Adipocyte (in vitro differentiated cells): ENCODE measurements at places on chromosomes 4 and X.
A peak's percentile ranks its signal among the peaks of the same experiment; 100 is the strongest.

GRCh38 chrX:56733459-56734046, 4.5 kb downstream of the NBDY start:
- DNase-seq, result peak; percentile 80

DNA sequence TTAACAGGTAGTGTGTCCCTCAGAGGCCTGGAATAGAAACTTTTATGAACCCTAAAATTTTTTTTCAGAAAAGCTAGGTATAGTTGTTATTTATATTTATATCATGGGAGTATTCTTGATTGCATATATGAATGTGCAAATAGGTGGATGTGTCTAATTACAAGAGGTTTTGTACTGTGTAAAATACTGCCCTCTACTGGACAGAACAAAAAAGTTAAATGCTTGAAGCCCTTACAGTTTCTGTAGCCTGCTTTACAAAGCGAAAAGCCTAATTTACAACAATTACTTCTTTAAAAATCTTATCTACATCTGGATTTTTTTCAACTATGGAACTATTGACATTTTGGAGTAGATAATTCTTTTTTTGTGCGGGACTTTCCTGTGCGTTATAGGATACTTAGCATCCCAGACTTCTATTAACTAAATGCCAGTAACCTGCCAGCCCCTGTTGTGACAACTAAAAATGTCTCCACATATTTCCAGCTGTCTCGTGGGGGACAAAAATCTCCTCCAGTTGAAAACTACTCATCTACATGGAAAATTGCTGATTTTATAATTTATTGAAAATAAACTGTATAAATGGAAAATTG, 35.1 kb downstream of the ENPEP start:
- peak; percentile 88 for DNase-seq

- no peak for DNase-seq
These were observed 1157.3 kb downstream of the PCDH7 start for GRCh38 chr4:31877429-31877828.

DNA sequence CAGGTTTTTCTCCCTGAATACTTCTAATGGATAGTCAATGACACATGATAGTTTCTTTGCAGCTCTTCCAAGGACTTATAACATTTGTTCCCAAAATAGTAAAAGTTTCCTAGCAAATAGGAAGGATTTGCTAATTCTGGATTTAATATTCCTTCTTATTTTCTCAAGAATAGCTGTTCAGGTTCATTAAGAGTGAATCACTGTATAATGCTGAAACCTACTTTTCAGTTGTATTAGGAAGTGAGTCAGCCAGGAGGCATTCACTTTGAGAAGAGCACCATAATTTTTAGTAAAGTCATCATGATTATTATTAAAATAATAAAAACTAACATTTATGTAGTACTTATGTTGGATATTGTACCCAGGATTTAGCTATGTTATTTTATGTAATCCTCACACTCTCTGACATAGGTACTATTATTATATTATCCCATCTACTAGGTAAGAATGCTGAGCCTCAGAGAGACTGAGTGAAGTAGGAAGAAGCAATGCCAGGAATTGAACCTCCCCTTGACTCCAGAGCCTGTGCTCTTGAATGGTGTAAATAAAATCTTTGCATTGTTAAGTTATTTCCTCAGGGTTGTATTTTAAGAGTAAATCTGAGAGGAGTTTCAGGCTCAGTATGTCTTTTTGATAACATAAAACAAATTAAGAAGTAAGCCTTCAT, 114.8 kb downstream of the REELD1 start:
- DNase-seq, result peak; percentile 71

DNA sequence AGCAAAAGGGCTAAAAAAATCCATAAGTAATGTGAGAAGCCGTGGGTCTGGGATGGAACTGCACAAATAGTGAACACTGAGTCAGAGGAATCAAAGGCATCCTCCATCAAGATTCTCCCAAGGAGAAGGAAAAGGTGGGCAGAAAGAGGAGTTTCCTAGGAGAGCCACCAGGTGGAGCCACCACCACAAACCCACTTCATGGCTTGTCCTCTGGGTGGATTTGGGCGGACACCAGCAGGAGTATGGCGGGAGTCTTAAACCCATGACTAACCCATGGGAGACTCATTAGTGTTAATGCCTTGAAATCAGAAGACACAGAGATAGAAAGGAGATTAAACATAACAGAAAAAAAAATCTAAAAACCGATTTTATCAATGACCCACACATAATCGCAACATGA, 147.7 kb downstream of the SH3KBP1 start:
- peak; percentile 67 for DNase-seq

DNA sequence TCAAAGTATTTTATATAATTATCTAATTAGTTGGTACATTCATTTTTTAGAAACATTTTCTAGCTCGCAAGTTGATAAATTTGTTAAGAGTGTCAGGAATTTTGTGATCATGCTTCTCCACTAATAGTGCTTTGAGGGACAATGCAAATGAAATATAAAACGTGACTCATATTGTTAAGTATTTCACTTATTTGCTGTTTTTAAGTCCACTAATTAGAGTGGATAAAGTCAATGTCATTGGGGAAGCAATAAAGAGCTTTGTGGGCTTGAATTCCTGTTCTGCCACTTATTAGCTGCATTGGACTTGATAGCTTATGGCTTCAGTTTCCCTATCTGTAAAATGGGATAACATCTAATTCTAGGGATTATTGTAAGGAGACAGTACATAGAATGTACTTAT, 26.5 kb upstream of the ANAPC4 start:
- no peak for DNase-seq

DNA sequence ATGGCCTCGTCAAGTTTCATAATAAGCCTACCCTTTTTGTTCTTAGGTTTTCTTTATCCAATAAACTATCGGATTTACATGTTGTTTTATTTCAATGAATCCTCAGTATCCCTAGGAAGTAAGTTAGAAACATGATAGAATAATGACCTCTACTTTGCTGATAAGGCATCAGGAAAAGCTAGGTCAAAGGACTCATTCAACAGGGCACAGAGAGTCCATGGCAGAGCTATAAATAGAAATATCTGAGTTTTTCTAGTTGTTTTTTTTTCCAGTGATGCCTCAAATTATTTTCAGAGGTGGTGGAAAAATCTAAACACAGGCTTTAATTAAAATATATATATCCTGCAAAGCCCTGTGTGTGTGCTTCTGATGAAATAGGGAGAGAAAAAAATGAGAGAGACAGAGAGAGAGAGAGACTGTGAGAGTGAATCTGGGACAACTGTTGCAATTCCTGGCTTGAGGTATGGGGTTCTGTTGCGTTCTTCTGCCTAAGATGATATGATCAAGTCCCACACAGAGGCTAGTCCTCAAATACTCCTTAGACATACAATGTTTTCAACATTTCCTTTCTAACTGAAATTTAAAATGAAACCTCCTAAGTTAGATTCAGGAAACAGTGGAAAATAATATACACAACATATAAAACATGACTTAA, 139.9 kb downstream of the HDX start:
- peak; percentile 28 for DNase-seq

DNA sequence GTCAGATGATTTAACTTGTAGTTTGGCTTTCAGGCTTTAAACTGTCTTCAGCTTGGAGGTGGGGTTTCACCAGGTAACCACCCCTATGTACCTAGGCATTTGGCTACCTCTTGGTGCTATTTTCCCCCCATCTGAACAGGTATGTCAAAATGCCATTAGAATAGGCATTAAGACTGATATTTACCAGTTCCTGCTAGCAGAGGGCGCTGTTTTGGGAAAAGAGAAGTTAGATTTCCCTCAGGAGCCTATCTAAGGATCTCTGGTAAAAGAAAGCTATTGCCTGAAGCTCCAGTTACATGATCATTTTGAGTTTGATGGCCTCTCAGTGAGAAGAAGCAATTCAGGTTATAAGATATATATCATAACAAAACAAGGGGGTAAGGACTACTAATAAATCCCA, 879.1 kb downstream of the SH3BGRL start:
- DNase-seq, result no peak

DNA sequence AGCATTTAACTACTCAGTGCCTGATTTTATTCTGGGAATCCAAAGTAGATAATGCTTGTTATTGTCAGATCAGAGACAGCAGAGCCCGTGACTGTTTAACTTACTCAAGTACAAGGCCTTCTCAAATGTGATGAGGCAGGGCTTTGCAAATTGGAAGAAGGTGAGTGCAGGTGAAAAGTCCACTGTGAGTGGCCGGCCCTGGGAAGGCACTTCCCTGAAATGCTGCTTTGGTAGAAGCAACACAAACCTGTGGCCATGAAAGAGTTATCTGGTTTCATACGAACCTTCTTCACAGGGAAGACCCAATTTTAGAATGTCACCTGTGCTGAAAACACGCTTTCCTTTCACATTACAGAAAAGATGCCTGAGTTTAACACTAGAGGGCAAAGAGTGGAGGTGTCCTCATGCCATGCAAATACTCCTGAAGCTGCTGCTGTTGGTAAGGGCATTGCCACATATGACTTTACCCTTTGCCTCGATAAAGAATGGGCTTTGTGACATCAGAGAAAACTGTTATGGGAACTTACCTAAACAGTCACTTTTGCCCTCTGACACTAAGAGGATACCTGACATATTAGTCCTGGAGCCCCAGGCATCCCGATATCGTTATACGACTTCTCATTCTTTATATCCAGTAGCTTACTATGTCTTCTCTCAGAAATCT, 8.0 kb downstream of the PPARGC1A start:
- no peak for DNase-seq

DNA sequence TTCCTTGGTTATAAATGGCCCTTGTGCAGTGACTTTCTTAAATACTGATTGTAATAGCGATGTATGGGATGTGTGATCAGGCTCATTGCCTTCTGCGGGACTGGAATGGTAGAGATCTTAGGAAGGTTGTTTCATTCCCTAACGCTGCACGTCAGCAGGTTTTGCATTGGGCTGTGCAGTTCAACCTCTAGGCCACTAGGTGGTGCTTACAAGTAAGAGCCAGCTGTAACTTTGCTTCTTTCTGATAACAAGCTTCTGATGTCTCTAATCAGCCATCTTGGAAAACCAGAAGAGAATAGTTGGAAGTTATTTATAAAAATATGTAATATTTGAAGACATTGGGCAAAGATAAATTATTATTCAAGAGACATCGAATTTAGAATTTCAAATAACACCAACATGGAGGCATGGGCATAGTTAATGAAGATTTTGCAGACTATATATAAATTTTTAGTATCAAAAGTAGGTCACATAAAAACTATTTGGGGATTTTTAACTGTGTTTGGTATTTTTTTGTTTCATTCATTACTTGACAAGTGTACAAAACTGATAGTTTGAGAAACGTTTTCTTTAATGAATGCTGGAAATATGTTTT, 339.7 kb upstream of the PCDH7 start:
- peak; percentile 75 for DNase-seq

GRCh38 chrX:136639506-136640176, 8.3 kb upstream of the CD40LG start:
- DNase-seq, result peak; percentile 31

DNA sequence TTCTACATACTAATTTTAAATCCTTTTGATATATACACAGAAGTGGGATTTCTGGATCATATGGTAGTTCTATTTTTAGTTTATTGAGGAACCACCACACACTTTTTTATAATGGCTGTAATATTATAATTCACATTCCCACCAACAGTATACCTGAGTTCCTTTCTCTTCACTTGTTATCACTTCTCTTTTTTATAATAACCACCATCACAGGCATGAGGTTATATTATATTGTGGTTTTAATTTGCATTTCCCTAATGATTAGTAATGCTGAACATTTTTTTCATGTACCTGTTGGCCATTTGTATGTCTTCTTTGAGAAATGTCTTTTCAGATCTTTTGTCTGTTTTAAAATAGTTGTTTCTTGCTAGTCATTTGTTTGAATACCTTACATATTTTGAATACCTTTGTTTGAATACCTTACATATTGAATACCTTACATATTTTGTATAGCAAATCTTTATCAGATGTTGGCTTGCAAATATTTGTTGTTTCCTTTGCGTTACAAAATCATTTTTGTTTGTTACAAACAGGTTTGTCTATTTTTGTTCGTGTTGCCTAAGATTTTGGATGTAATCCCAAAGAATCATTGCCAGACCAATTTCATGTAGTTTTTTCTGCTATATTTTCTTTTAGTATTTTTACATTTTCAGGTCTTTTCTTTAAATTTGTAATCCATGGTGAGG, 198.5 kb upstream of the KLF8 start:
- no peak for DNase-seq

DNA sequence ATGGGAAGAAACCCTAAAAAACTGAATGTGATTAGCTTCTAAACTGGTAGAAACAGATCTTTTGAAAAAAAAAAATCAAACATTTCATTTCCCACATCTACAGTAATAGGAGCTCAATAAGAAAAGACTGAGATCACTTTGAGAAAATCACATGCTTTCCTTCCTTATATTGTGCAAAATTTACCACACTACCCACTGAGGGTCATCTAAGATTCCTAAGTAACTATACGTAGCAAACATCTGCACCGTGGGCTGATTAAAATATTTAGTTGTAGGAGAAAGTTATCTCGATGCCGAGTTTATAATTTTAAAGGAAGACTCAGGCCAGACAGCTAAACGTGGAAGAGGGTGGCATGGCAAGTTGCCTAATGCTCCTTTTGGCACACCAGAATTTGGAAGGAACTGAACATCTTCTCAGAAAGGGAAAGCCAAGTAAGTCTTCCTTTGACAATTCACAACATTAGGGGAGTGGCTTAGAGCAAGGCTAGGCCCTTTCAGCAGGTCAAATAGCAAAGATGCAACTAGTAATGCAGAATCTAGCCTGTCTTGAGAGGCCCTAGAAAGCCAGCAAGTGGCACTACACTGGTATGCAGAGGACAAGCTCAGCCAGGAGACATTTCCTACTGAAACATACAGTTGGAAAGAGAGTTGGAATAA, 128.0 kb downstream of the TMA16 start:
- no peak for DNase-seq

GRCh38 chrX:15849555-15849954, 5.1 kb downstream of the AP1S2 start:
- DNase-seq, result peak; percentile 22

DNA sequence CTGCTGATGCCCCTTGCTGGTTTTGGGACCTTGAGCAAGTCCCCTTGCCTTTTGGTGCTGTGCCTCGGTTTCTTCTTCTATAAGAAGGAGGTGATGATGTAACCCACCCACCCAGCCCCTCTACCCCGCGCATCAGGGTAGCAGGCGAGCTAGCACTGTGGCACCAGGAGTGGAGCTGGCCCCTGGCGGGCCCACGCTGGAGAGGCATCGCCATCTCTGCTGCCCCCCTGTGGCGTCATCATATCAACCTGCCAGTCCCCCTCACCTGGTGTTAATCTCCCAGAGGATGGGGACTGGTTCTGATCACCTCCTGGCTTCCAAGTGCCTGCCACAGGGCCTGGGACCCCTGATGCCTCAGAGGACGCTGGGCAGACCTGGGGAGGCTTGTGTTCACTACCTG, 6.3 kb upstream of the SORCS2 start:
- DNase-seq, result no peak

GRCh38 chr4:24924309-24924781, 11.5 kb upstream of the CCDC149 start:
- peak; percentile 59 for DNase-seq

DNA sequence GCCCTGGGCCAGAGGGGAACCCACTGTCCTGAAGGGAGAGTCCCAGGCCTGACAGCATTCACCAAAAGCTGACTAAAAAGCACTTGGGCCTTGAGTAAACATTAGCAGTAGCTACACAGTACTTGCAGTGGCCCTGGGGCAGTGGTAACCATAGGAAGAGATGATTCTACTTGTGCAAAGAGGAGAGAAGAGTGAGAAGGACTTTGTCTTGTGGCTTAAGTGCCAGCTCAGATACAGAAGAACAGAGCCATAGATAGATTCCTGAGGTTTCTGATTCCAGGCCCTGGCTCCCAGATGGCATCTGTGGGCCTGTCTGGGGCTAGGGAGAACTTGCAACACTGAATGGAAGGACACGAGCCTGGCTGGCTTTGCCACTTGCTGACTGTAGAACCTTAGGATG, 100.5 kb downstream of the PTCHD1 start:
- no peak for DNase-seq
